ENCODE measurements at places on chromosomes 4 and X.

- no peak for DNase-seq
Observed at GRCh38 chr4:88761861-88762523, 64.4 kb upstream of the NAP1L5 start.

DNA sequence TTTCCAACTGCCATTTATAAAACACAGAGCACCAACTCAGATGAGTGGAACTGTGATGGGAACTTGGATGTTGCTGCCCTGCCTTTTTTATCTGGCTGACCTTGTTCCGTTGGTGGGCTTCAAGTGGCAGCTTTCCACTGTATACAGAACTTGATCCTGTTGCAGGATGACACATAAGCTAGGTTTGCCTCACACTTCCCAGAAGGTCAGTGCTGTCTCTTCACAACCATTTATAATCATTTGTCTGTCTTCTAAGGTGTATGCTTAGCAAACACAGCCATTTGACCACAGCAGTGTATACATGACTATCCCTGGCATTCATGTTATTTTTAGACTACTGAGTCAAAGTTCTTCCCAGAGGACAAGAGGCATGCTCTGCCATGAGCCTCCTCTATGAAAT lies 20.3 kb downstream of the DGKK start:
- DNase-seq = no peak

GRCh38 chr4:76200771-76201231 lies 12.8 kb downstream of the SCARB2 start:
- no peak for DNase-seq

- no peak for DNase-seq
Observed at GRCh38 chrX:137654481-137654880, 88.6 kb downstream of the ZIC3 start.
